ENCODE measurements at places on chromosomes 12 and 14.

DNA sequence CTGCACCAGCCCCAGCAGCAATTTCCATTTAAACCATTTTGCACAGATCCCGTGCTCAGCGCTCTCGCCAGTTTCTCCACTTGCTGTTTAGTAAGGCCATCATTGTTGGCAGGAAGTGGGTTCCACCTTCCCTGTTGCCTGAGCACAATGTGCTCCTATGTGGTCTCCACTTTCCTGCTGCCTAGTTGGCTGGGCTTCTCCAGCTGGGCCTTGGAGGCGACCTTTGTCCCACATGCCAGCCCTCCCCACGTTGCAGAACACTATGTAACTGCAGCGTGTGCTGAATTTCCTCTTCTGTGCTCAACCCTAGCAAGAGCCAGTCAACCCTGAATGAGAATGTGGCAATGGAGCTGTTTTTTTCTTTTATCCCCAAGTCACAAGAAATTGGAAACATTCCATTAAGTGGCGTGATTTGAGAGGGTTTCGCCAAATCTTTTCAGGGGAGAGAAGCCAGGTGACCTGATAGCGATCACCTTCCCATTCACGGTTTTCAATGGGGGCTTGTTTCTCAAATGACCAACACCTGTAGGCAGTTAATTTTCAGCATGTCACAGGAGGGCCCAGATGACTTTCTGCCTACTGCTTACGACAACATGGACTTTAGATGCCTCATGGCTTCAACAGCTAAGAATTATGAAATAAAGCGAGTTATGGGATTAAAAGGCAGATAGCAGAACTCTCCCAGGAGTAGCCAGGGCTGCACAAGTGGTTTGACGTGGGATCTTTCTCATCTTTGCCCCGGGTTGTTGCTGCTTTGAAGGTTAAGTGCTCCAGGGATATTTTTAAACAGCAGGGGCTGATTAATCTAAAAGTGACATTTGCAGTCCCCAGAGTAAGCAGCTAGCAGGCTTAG lies at the start of gene ACACB:
Gene ACACB (plus strand): TSS at position 830 of the 853 bp plus-strand sequence. CDS start 22,819 bp downstream, outside the sequence.
- no peak for DNase-seq

DNA sequence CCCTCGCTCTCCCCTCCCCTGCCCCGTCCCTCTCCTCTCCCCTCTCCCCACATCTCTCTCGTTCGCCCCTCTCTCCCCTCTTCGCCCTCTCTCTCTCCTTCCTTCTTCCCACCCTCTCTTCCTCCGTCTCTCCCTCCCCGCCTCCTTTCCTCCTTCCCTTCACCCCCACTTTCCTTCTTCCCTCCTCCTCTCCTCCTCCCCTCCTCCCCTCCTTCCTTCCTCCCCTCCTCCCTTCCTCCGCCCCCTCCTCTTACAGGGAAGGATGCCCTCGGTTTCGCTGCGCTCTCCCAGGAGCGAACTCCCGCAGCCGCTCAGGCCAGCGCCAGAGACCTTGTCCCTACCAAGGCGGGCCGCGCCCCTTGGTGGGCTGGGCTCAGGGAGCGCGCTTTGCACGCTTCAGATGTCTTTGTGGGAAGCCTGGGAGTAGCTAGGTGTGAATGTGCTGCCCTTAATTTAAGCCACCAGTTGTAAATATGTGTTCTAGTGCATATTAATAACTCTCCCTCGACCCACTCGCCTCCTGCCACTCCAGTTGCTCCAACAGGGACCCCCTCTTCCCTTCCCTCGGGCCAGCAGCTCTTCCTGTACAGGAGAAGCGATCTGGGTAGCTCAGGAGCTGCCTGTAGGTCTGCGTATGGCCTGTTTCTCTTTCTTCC lies 13.3 kb upstream of the MAP3K9 start:
- DNase-seq = peak; percentile 84

DNA sequence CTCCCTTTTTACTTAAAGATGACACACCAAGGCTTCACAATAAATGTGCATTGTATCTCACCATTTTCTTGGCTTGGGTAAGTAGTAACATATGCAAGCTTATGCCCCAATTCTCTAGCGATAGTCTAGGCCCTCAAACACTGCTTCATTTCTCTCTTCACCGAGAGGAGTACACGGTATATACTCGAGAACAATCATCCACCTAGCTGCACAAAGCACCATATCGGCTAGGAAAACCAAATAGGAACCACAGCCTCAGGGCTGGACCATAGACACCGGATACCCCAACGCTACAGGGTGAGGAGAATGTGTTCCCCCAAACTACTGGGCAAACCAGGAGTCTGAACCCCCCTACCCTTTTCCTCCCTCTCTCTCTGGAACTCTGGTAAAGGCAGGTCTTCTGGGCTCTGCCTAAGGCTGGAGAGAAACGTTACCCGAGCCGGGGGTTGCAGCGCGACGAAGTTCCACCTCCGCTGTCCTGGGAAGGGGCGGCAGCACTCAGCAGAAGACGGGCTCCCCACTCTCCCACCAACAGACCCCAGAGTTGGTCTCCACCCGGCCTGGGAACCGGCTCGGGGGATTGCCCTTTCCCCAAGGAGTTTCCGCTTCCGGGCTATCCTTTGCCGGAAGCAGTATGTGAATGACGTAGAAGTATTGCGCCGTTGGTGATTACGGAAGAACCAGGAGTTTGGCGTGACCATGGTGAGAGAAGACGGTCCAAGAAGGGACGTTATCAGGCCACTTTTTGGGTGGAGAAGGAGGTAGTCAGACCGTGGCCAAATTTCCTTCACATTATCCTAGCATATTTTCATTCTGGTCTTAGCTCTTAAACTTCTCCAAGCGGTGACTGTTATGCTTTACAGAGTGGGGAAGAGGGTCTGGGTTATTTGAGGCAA lies at the start of the genes AREL1 and FCF1:
Gene AREL1 (minus strand): TSS at position 582 of the 896 bp plus-strand sequence. CDS start 27,465 bp downstream, outside the sequence.
Gene FCF1 (plus strand): TSS at position 646 of the 896 bp plus-strand sequence. CDS start 54 bp downstream, at position 700.
- peak; percentile 98 for DNase-seq

GRCh38 chr12:114817571-114818425 lies 133.8 kb upstream of the TBX3 start:
- no peak for DNase-seq

GRCh38 chr14:99425272-99425681 lies 55.4 kb downstream of the SETD3 start:
- no peak for DNase-seq

GRCh38 chr12:64385019-64385418 lies 5.5 kb downstream of the C12orf56 start:
- DNase-seq = no peak

DNA sequence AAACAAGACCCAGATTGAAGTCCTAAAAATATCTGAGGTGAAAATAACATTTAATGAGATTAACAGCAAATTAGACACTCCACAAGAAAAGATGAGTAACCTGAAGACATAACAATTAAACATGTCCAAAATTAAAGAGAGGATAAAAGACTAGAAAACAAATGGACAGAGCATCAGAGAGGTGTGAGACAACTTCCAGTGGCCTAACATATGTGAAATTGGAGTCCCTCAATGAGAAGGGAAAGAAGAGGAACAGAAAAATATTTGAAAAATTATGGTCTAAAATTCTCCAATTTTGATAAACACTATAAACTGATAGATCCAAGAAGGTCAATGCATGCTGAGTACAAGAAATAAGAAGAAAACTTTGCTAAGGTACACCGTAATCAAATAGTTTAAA lies 151.9 kb downstream of the KITLG start:
- no peak for DNase-seq

GRCh38 chr14:89534902-89535685 lies 118.1 kb upstream of the FOXN3 start:
- no peak for DNase-seq

DNA sequence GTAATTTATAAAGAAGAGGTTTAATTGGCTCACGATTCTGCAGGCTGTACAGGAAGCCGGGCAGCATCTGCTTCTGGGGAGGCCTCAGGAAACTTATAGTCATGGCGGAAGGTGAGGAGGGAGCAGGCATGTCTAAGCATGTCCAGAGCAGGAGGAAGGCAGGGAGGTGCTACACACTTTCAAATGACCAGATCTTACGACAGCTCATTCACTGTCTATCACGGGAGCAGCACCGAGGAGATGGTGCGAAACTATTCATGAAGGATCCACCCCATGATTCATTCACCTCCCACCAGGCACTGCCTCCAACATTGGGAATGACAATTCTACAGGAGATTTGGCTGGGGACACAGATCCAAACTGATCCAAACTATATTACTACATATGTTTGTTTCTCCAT lies 10.0 kb downstream of the SFSWAP start:
- DNase-seq = no peak

- DNase-seq = no peak
Observed at GRCh38 chr12:15580431-15580830, 208.8 kb downstream of the EPS8 start.

DNA sequence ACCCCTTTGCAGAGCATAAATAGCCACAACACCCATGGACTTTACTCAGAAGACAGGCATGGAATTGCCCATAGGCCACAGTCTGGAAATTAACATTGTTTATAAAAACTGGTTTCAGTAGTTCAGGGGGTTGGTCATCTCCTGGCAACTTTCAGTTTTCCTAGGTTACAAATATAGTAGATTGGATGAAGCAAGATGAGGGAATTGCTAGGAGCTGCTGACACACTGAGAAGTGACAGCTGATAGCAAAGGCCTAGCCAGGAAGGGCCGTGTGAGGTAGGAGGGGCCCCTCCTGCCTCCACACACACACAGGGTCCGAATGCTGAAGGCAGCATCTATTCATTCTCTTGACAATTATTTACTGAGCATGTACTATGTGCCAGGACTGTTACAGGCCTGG lies 8.3 kb downstream of the GALNT16 start:
- no peak for DNase-seq

DNA sequence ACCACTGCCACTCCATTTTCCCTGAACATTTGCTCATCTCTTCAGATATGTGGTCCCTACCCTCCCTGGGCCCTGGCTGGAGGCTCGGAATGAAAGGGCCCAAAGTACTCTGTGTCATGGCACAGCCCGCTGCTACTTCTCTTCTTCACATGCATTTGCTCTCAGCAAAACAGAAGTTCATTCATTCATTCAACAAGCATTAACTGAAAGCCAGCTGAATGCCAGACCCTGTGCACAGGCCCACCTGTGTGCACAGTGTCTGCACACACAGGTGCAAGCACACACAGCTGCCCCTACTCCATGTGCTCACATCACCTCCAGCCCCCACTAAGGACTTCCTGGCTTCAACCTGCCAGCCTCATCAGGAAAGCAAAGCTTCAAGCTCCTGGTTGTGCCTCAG lies 7.8 kb downstream of the WNT1 start:
- DNase-seq = no peak

GRCh38 chr12:7434670-7435069 lies 9.3 kb downstream of the CD163L1 start:
- DNase-seq = no peak
